ENCODE measurements at places on chromosomes 13 and 19.
A peak's percentile ranks its signal among the peaks of the same experiment; 100 is the strongest.

GRCh38 chr13:41917641-41918040, 43.3 kb downstream of the VWA8 start:
- DNase-seq = no peak

DNA sequence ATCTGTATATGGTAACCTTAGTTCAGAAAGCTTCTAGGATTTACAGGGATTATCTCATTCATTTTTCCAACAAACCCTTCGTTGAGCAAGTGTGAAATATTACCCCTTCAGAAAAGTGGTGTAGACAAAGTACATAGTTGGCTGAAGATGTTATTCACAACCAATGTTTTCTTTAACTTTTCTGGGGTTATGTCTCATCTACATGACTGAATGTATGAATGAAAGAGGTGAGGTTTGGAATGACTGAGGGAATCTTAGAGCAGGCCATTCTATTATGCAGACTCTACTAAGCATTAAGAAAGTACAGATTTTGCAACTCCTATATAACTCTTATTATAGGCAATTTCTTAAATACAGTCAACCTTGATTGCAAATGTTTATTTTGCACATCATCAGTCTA, 167.2 kb downstream of the NDFIP2 start:
- no peak for DNase-seq

DNA sequence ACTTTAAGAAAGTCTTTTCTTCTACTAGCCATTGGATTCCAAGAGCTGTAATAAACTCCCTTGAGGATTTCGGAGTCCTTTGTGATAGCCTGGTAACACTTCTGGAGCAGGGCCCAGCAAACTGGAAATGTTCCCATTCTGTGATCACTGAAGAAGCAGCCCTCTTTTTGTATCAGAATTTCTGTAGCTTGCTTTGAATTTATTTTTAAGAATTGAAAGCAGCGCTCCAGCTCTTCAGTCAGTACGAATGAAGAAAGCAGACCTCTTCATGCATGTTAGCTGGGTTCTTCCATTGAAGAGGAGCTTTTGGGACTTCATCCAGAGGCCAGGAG, 141.5 kb downstream of the AKAP11 start:
- no peak for DNase-seq

DNA sequence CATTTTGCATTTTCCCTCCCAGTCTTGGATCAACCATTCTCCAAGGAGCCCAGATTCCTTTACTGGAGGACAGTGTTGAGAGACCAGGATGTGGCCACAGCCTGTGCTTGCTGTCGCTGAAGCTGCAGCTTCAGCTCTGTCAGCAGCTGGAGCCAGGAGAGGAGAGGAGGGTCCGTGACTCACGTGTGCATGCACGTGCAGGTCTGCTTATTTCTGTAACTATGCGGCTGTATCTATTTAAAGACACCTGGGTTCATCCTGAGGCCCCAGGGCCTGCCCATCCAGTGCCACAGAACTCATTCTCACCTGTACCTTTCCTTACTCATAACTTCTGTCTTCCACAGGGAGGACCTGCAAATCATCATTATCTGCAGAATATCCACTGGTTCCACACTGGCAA, 8.2 kb upstream of the LAMP1 start:
- DNase-seq = no peak

GRCh38 chr13:97395447-97396136, 38.4 kb upstream of the RAP2A start:
- no peak for DNase-seq

- DNase-seq = no peak
Measured at GRCh38 chr13:26813321-26813979, 52.9 kb upstream of the GPR12 start.

- no peak for DNase-seq
Measured at GRCh38 chr13:79459906-79460305, 21.0 kb upstream of the NDFIP2 start.

DNA sequence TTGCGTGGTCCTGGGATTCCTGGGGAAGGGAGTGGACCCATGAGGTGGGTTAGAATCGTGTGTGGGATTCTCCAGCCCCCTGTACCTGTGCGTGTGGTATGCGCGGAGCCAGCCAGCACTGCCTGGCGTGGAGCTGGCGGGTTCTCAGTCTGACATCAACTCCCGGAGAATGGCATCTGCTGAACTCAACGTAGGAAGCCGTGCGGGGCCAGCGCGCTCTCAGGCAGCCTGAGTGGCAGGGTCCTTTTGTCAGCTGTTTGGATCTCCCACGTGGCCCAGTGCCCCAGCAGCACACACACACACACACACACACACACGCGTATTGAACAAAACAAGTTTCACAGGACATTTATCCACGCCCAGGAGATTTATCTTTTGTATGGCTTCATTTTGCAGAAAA, 28.1 kb downstream of the ATP4B start:
- DNase-seq = no peak

GRCh38 chr19:40530091-40530901, 46.4 kb upstream of the SHKBP1 start:
- DNase-seq = no peak

- DNase-seq = no peak
Measured at GRCh38 chr19:51697169-51697776, 4.1 kb downstream of the SPACA6 start.

GRCh38 chr19:17415121-17415520, 4.7 kb upstream of the MVB12A start:
- no peak for DNase-seq

- no peak for DNase-seq
Measured at GRCh38 chr19:49148784-49149651, 6.2 kb downstream of the HRC start.

DNA sequence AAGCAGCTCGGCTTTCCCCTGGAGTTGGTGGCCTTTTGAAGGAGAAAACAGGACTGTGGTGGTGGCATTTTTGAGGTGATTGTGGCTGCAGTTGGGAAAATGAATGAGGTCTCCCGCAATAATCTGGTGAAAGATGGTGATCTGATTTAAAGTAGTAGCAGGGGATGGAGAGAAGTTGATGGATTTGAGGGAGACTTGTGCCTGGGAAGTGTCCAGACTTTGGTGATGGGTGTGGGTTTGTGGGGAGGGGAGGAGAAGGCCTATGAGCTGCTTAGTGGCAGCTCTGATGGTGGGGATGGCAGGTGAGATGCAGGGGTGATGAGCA, 4.0 kb upstream of the EPN1 start:
- no peak for DNase-seq

DNA sequence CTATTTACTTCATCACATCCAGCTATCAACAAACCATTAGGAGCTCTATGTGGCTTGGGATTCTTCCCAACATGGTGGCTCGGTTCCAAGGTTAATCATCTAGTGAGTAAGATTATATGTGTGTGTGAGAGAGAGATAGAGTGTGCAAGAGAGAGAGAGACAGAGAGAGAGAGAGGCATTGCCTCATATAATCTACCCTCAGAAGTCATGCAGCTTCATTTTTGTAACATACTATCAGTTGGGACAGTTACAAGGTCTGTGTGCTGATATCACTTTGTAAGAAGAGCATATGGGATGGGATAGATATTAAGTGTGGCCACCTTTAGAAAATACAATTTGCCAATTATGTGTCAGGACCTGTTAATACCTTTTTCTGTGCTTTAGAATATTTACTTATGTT, 104.1 kb downstream of the NDFIP2 start:
- no peak for DNase-seq

DNA sequence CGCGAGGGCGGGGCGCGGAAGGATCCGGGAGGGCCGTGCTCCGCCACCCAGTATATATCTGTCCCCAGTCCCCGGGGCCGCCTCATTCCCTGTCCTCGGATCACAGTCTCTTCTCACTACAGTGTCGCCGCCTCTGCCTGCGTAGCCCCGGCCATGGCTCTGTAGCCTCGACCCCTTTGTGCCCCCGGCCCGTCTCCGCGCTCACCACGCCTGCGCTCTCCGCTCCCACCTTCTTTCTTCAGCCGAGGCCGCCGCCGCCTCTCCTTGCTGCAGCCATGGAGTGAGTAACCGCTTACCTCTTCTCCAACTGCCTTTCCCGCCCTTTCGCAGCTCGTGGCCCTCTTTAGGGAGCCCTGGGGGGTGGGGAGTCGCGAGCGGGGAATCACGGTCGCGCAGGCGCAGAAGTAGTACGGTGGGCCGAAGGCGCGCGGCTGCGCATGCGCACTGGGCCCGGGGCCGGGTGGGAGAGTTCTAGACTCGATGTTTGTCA, at the start of the genes ATF5 and NUP62:
ATF5 (plus strand) TSS at position 85 of the 490 bp plus-strand sequence. CDS start 1,646 bp downstream, outside the sequence.
NUP62 (minus strand) TSS at position 384 of the 490 bp plus-strand sequence. CDS start 19,697 bp downstream, outside the sequence.
- DNase-seq = no peak

DNA sequence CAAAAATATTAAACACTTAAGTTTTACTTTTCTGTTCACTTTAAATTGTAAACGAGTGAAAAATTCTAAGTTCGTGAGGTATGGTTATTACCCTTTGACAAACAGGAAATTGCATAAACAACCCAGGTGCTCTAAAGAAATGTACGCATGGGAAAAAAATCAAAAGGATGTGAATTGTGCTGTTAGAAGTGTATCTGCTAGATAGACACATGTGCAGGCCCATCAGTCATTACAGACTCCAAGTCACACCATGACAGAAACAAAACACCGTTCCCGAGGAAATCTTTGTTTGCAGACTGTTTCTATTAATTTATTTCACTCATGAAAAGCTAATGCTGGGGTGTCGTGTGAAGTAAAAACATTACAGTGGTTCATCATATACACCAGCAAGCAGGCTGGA, 17.0 kb upstream of the DOCK9 start:
- no peak for DNase-seq

GRCh38 chr13:72839831-72840426, 58.0 kb downstream of the PIBF1 start:
- DNase-seq = peak; percentile 45

- no peak for DNase-seq
Measured at GRCh38 chr19:13302526-13303270, 152.5 kb downstream of the IER2 start.

GRCh38 chr13:45296259-45296658, 44.7 kb downstream of the TPT1 start:
- DNase-seq = no peak

DNA sequence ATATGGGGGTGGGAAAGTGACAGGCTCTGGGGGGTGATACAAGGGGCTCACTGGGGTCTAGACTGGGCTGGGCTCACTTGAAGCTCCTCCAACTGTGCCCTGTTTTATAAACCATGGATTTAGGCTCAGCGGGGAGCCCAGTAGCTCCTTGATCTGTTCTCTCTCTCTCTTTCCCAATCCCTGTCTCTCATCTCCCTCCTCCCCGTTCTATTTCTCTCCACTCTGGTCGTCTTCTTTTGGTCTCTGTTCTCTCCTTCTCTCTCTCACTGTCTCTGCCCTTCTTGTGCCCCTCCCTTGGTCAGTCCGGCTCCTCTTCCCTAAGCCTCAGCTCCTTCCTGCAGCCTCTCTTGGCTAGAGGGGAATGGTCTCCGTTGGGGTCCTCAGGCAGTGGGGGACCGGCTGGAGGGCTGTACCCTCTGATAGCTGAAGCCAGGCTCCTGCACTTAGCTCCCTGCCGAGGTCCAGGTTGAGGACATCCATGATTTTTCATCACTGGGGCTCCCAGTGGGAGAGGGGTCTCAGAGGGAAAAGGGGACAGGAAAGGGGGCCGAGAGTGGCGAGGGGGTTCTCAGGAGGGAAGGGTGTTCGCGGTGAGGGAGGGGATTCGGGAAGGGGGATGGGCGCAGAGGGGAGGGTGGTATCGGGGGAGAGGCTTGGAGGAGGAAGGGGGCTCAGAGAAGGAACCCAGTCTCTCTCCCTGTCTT, 8.5 kb downstream of the UNC13A start:
- no peak for DNase-seq

DNA sequence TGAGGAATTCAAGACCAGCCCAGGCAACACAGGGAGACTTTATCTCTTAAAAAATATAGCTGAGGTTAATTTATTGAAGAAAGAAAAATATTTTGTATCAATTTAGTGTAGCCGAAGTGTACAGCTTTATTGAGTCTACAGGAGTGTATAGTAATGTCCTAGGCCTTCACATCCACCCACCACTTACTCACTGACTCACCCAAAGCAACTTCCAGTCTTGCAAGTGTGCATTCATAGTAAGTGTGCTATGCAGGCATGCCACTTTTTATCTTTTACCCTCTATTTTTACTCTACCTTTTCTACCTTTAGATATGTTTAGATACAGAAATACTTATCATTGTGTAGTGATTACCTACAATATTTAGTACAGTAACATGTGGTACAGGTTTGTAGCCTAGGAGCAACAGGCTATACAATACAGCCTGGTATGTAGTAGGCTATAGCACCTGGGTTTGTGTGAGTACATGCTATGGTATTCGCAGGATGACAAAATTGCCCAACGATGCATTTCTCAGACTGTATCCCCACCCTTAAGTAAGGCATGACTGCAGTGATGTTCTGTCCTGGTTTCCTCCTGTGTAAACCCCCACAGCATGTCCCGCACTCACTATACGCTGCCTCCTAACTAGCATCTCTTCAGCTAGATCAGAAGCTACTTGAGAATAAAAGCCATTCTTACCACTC, 15.3 kb upstream of the ATP12A start:
- DNase-seq = no peak

GRCh38 chr19:55590617-55591016, 8.7 kb downstream of the FIZ1 start:
- no peak for DNase-seq
